ENCODE measurements at places on chromosomes 4 and X.

DNA sequence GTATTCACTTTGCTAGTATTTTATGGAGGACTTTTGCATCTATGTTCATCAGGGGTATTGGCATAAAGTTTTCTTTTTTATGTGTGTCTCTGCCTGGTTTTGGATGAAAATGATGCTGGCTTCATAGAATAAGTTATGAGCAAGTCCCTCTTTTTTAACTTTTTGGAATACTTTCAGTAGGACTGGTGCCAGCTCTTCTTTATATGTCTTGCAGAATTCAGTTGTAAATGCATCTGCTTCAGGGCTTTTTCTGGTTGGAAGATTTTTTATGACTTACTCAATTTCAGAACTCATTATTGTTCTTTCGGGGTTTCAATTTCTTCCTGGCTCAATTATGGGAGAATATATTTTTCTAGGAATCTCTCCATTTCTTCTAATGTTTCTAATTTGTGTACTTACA is 9.1 kb upstream of the CSN2 start:
- DNase-seq = no peak

- peak; percentile 28 for DNase-seq
Observed at GRCh38 chrX:19889582-19890342, 2.4 kb upstream of the SH3KBP1 start.

DNA sequence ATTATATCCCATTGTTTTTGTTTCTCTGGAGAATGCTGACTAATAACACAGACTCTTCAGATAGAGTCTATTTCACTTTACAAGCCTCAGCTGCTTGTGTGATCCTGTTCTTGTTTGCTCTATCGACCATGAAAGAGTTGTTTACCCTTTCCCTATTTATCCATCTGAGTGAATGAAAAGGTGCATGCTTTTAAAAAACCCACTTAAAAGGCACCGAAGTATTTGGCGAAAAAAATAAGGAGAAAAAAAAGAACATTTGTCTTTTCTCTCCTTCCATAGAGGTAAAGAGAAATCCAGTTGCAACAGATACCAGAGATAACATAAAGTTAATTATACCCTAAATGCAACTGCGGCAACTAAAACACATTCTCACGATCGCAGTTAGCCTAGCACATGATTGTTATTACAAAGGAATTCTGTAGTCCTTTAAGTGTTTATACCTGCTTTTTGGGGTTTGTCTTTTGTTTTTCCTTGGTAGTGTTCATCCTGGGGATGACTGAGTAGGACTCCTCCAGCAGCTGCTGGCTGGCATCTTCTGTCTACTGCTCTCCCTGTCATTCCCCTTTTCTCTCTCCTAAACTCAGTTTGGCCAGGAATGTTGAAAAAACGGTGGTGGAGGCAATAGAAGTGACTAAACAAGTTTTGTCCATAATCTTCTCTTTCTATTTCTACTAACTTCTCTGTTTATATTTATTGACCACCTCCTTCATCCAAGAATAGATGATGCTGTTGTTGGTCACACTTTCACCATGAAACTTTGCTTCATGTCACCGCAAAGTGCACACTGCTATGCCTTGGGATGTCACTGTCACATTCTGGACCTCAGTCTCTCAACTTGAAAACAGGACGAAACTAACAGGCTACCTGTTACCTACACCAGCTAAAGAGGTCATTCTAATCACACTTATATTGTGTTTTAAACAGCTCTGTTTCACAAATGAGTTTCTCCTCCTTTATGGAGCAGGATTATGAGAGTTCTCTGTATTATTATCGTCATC is 41.9 kb upstream of the FRAS1 start:
- DNase-seq = no peak

DNA sequence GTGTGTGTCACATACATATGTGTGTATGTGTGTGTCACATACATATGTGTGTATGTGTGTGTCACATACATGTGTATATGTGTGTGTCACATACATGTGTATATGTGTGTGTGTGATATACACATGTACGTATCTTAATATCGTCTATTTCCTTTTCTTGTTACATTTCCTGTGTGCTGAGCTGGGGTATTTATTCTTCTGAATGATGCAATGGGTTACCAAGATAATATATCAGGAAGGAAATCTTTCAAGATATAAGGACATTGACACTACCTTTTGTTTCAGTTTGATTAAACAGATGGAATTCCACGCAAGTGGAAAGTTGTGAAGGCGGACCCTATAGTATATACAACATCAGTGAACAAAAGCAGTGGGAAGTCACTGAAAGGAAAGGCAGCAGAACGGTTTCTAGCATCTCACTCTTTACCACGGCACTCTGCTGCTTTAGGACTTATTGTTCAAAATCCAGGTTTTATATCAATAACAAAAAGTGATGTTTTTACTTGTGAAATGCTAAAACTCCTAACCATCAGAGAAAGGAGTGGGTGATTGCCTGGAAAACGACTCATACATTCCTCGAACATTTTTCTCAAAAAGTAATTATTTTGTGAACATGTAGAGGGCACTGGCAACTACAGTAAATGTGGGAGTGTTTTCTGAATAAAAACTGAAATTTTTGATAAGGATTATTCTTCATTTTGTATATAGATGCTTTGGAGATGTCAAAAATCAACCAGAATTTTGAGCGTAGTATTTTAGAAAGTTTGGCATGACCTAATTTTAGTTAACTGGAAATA is 43.1 kb upstream of the IL21 start:
- no peak for DNase-seq

- DNase-seq = no peak
Observed at GRCh38 chr4:47415719-47416118, 47.8 kb downstream of the COMMD8 start.

- DNase-seq = peak; percentile 1
Observed at GRCh38 chrX:128464116-128464515, 411.9 kb upstream of the ACTRT1 start.

GRCh38 chr4:65370709-65371108 is 299.6 kb downstream of the EPHA5 start:
- DNase-seq = no peak

- no peak for DNase-seq
Observed at GRCh38 chr4:104912518-104912917, 234.2 kb upstream of the TET2 start.

- peak; percentile 11 for DNase-seq
Observed at GRCh38 chrX:13938051-13938828, 91.5 kb downstream of the GEMIN8 start.

DNA sequence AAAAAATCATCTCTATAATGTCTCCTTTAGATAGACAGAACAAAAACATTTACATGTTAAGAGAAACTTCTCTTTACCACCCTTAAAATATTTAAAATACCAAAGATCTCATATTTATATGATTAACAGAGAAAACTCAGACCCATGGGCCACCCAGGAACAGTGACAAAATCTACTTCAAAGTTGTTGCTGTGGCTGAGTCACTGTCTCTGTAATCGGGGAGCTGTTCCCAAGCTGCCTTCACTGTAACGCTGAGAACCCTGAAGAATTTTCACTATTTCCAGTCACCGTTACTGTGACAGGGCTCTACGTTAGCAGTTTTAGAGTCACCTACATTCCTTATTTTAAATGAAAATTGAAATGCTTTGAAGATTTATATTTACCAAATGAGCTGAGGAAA is 9.0 kb upstream of the DAPP1 start:
- no peak for DNase-seq

- no peak for DNase-seq
Observed at GRCh38 chr4:84924434-84924833, 42.1 kb downstream of the WDFY3 start.

DNA sequence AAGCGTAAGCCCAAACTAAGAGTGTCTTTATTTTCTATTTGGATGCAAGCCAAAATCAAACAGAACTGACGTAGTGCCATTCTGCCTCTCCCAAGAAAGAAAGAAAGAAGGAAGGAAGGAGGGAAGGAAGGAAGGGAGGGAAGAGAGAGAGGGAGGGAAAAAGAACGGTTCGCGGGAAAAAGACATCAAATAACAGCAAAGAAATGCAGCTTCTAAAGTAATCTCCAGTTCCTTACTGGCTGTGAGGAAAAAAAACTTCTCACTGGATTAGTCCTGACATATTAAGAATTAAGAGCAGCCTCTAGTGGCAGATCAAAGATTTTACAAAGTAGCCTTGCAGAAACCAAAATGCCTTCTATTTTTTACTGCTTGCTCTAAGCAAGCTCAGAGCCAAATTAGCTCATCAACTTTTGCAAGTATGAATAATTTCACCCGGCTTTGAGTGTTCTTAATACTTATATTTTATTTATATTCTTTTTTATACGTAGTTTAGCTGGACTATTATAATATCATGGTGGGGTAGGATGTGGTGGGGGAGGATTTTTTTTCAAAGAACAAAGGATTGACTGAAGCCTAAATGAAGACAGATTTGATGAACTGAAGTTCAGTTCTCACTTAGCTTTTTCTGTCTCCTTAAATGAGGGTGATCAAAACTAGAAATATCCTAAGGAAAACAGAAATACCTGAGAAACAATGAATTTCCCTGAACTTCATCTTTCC is 36.6 kb downstream of the PITX2 start:
- peak; percentile 86 for DNase-seq

DNA sequence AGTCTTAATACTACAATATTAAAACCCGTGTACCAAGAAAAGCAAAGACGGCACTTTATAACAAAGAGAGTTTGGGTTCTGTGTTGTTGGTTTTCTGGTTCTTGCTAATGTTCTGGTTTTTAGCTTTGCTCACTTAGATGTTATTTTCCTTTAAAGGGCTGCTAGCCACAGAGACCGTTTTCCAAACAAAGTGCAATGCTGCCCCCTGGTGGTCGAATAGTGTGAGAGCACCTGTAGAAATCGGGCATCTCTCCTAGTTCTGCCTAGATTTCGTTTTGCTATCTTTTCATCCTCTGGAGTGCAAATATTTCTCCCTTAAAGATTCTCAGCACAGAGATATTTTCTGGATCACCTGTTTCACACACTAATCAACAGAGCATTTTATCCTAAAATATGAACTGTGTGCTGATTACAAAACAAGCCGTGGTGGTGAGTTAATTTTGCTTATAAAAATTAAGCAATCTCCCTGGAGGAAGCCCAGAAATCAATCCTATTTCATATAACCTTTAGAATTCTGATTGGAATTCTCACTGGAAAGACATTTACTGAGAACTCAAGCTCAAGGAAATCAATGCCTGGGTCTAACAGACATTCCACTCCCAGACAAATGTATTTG is 334.5 kb upstream of the NOCT start:
- DNase-seq = peak; percentile 80
